KBM-7 (cell line): ENCODE measurements at places on chromosomes 4 and X.

DNA sequence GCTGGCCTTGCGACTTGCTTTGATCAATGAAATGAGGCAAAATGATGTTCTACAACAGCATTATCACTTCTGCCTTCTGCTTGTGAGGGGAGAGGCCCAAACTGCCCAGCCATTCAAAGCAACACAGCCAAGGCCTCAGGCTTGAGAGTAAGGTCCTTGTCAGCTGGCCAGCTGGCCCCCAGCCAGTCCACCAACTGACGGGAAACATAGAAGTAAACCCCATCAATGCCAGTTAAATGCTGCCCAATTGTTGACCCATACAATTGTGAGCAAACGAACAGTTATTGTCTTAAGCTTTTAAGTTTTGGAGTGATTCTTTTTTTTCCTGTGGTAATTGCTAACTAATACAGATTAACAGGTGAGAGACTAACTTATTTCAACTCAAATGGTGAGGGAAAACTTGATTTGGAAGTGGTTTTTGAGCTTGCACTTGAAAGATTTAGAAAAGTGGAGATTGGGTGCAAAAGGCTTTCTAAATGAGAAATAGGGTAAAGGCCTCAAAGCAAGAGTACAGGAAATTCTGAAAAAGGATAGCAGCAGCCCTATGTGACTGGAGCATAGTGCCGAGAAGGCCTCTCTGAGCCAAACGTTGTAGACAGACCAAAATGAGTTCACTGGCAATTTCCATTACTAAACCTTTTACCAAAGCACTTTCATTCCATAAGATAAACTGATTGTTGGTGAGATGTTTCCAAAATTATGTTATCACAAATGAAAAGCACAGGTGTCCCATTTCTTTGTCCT lies 66.9 kb downstream of the ARHGEF38 start:
- DNase-seq: no peak

- peak; percentile 42 for DNase-seq
Measured at GRCh38 chr4:83180431-83180968, 66.0 kb upstream of the PLAC8 start.

DNA sequence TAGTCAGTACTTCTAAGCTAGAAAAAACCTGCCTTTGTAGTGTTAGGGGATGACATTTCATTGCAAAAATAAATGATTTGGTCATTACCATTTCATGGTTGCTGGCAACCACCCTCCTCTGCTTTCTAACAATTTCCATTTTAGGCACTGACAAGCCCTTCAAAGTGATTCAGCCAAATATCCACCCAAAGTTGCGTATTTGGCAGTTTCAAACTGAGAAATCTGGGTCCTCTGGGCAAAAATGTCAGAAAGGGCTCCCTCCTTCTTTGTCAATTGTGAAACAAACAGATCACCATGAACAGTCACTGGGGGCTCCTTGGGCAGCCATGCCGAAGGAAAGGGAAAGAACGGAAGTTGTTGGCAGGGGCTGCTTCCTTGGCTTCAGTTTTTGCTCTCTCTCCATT lies 33.0 kb downstream of the PLAC1 start:
- no peak for DNase-seq

DNA sequence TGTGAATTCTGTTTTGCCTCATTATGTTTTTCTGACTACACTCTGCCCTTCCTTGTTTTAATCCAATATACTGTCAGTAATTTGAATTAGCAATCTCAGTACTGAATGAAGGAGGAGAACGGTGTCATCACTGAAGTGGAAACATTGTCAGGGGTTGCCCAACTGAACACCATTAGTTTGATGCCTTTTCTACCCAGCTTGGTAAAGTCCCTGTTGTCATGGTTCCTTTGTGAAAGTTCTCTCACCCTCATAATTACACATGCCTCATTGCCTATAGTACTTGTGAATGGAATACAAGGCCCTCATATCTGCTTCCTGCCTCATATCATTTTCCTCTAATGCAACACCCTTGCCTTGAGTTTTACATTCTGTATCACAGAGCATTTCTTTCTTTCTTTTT lies 76.9 kb downstream of the RRAGB start:
- no peak for DNase-seq

- no peak for DNase-seq
Measured at GRCh38 chr4:6222761-6223292, 22.5 kb upstream of the JAKMIP1 start.

- no peak for DNase-seq
Measured at GRCh38 chr4:20954541-20954940, 254.3 kb downstream of the PACRGL start.

DNA sequence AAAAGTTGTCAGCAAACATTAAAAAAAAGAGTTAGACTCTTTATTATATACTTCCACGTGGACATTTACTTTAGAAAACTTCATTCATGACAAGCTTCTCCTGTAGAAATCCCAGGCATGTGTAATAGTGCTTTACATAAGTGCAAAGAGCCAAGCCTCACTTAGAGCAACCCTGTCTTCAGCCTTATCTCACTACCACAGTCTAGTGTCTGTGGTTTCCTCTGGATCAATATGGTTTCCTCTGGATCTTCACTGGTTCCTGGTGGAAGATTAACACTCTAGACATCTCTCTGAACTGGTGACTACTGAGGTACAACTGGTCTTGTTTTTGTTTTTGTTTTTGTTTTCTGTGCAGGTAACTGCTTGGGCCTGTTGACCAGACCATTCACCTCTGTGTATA lies 18.4 kb upstream of the ARMCX5 start:
- DNase-seq: peak; percentile 81

- no peak for DNase-seq
Measured at GRCh38 chrX:6134255-6134654, 94.4 kb downstream of the NLGN4X start.

DNA sequence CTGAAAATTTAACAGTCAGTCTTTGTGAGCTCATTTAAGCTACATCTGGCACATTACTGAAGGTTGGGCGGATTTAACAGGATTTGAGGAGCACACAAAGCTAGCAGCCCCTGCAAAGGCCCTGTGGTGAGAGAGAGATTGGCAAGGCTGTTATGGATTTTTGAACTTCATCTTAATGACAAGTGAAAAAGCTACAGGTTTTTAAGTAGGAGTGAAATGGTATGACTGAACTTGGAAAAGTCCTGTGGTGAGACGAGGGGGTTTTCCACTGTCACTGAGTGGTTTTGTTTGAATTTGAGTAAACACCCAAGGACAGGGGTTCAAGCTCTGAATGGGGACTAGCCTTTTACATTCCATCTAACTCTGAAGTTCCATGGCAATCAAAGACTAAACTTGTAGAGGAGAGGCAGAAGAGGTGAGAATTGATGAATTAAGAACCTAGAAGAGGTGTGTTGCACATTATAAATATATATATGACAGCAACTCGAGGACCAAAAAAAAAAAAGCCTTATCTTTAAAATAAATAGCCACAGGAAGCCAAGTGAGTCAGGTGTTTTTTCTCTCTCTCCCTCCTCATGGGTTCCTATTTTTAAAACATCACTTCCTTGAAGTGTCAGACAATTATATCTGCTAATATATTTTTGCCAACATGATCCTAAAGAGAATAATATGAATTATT lies 47.8 kb upstream of the CLNK start:
- DNase-seq: no peak

DNA sequence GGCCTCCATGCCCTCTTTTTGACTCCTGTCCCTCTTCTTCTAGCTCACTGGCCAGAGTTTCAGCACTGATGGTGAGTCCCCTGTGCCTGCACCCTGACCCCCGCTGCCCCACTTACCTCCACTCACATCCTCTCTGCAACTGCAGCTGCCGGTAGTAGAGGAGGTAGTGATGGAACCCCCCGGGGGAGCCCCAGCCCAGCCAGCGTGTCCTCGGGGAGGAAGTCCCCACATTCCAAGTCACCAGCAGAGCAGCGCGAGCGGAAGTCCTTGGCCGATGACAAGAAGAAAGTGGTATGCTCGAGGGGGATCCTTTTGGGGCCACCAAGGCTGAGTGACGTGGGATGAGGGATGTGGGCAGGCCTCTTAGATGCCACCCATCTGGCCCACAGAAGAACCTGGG lies 5.8 kb downstream of the ARAF start:
- DNase-seq: no peak

GRCh38 chr4:112952313-112952700 lies 97.1 kb upstream of the ANK2 start:
- no peak for DNase-seq

DNA sequence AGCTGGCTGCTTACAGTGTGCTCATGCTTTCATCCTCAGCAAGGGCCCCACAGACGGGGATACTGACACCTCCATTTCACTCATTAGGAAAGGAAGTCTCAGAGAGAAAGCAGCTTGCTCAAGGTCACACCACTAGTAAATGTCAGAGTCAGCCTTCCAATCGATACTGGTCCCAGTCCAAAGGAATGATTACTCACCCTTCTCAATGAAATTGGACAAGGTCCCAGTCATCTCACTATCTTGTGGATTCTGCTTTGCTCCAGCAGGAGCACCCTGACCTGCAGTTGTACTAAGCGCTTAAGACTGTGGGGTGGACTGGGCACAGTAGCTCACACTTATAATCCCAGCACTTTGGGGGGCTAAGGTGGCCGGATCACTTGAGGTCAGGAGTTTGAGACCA lies 132.2 kb upstream of the SLC34A2 start:
- no peak for DNase-seq

- DNase-seq: no peak
Measured at GRCh38 chr4:8874003-8874895, 2.6 kb upstream of the HMX1 start.

- no peak for DNase-seq
Measured at GRCh38 chr4:113474017-113474416, 287.5 kb downstream of the CAMK2D start.

DNA sequence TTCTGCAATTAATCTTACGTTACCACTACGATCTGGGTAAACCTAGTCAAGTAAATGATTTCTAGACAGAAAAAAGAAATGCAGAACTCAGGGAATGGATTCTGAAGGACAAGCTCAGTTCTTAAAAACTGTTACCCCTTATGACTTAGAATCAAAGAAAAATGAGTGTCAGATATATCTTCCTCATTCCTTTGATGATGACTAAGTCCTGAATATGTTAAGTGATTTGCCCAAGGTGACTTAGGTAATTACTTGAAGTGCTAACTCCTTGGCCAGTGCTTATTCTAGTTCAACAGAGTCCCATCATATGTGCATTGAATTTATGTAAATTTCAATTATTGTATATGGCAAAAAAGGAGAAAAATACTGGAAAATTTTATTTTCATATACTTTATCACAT lies 92.5 kb downstream of the PPEF1 start:
- no peak for DNase-seq

DNA sequence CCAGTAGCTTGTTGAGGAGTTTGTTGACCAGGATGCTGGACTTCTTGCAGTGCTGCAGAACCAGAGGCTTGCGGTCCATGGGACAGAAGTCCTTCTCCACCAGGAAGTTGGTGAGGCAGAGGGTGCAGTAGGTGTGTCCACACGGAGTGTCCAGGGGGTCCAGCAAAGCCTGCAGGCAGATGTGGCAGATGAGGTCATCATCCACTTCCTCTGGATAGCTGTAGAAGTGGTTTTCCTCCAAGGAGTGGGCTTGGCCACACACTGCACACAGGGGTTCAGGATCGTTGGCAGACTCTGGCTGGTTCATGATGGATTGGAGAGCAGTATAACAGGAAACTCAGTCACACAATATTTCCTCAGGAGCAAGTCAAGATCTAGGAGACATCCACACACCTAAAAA lies 17.6 kb downstream of the LNX1 start:
- no peak for DNase-seq

DNA sequence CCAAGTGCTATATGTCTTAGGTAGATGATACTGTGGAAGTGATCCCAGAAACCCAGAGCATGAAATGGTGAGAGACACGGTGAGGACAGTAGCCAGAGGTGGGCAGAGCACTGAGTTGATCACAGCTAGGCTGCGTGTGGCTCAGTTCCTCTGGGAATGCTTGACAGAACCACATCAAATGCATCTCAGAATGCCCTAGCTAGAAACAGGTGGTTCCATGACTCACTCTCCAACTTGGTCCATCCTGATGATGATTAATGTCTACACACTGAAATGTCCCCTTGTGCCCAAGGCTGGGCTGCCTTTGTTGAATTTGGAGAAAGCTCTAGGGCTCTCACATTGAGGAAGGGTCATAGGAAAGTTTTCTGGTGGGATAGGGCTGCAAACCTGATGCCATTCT lies 113.6 kb downstream of the ZNF518B start:
- no peak for DNase-seq

DNA sequence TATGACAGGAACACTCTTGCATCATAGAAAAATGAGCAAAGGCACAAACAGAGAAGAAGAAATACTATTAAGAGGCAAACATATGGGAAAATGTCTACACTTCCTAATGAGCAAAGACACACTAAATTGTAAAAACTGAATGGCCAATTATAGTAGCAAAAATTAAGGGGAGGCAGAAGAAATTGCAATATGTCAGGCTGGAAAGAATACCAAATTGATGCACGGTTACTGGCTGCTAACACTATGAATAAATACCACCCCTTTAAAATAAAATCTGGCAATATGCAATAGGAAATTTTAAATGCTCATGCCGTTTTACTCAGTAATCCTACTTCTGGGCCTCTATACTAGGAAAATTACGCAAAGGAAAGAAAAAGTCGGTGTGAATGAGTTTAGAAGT lies 16.0 kb upstream of the PIN4 start:
- DNase-seq: no peak

DNA sequence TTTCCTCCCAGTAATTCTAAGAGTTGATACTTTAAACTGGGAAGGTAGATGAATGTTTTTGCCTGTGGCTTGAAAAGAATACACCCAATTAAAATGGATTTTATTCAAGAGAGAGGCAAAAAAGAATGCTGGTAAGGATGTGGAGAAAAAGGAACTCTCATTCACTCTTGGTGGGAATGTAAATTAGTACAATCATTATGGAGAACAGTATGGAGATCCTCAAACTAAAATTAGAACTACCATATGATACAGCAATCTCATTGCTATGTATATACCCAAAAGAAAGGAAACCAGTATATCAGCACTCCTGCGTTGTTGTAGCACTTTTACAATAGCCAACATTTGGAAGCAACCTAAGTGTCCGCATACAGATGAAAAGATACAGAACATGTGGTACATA lies 75.2 kb downstream of the ANKRD50 start:
- no peak for DNase-seq
